ENCODE measurements at places on chromosomes 5 and 9.
A peak's percentile ranks its signal among the peaks of the same experiment; 100 is the strongest.

DNA sequence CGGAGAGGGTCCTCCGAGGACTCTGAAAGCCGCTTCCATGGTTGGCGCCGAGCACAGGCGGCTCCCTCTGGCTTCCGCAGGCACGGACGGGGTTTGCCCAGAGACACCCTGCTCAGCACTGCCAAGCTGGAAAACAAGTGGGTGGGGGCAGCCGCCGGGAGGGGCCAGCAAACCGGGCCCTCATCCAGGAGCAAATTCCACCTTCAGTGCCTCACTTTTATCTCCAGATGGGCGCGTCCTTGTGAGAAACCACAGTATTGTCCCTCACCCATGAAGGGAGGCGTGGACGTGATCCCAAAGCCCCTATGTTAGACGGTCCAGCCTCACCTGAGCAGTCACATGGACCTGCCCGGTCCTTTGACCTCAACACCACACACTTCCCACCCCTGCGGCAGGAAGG lies 29.0 kb downstream of the MED10 start:
- DNase-seq: no peak

GRCh38 chr5:137078171-137078665 lies 420.9 kb downstream of the SPOCK1 start:
- DNase-seq: peak; percentile 79

DNA sequence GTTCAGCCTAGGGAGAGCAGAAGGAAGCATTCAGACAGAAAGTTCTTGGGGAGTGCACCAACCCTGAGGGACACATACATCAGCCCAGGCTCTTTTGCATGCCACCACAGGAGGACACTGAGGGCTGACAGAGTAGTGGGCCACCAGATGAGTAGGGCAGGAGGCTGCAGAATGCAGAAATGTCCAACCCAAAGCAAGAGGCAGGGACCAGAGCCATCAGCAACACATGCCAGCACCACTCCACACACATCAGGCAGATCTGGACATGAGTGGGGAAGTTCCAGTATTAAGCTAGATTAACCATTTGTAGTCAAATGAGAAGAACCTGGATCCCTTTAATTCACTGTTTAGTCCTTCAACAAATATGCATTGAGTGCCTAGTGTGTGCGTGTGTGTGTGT lies 35.7 kb upstream of the OTULINL start:
- DNase-seq: no peak

- no peak for DNase-seq
Measured at GRCh38 chr5:176529116-176529740, 8.0 kb downstream of the RNF44 start.

DNA sequence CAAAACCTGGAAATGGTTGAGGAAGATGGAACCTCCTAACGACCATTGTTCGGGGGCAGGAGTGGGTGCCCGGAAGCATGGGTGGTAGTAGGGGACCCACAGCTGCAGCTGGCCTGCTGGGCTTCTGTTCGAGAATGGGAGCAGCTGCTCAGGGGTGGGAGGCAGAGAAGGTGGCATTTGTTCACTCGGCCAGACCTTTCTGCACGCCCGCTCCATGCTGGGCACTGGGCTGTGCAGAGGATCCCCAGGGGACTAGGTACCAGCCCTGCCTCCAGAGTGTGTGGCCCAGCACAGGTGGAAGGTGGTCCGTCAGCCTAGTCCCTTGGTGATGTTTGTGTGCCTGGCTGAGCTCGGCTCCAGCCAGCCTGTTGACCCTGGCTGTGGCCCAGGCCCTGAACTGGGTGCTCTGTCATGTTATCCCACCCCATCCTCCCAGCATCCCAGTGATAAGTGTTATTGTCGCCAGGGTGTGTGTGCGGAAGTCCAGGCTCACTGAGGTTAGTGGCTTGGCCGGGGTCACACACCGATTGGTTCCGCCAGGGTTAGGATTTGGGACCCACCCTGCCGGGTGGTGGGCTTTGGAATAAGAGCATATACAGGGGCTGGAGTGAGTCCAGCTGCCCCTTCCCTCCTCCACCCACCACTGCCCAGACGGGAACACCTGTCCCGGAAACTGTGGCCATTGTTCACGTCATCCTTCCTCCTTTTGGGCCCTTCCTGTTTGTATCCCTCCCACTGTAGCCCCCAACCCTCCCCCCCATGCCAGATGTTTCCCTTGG lies 4.8 kb downstream of the N4BP3 start:
- DNase-seq: no peak

- DNase-seq: no peak
Measured at GRCh38 chr5:17157294-17157693, 60.1 kb upstream of the BASP1 start.

DNA sequence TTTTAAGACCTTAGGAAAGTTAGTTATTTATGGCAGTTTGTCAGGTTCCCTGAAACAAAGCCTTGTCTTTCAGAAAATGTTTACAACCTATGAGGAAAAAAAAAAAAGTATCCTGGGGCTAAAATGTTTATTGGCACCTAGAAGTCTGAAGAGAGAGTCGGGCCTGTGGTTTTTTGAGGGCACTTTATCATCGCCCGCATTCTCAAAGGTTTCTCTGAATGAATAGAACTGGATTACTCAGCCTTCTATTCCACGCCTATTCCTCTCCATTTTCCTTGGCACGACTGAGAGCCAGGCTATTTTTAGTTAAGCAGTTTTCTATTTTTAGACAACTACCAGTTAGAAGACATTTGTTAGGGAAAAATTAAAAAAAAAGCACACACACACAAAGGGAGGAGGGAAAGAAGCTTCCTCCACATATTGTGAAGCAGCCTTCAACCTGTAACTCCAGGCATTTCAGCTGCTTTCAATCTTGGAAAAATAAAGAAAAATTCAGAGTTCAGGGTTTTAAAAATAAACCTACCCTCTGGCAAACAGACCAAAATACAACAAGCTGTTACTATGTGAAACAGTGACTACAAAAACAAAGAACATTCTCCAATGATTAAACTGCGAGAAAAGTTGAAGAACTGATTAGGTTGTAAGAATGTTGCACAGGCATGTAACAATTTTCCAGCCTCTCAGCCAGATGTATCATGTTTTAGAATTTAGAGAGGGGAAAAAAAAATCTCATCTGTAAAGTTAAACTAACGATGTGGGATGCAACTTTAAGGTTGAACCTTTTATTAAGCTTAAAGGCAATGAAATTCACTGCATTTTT lies 97.0 kb downstream of the MEF2C start:
- no peak for DNase-seq

- no peak for DNase-seq
Measured at GRCh38 chr9:3035579-3036332, 191.9 kb upstream of the PUM3 start.
